ENCODE measurements at places on chromosomes 1 and 21. TPM values are rescaled to one million over a fixed set of nuclear protein-coding genes. Genes with fewer than 3 reads are reported as not detected.

DNA sequence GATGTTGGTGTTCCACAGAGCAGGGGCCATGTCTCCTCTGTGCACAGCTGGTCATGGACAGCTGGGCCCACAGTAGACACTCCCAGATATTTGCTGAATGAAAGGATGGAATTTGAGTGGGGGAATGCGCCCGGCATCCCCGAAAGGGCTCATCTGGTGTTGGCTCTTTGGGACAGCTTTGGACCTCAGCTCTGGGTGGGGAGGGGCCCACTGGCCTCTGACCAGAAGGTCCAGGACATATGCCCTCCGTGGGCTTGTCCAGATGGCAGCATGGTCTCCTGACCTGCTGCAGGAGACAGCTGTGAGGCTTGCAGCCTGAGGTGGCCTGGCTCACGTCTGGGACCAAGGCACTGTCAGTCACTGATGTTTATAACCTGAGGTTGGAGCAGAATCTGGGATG lies 160.4 kb upstream of the AJAP1 start:
- no peak overlapping the region for H3K27ac ChIP-seq
- DNase-seq = no peak
- H3K27me3 ChIP-seq = no peaks in the 10 kb centered on the region
- H3K4me3 ChIP-seq = no peak overlapping the region
- H3K36me3 ChIP-seq = no peaks in the 10 kb centered on the region

Gene TRIM67
- not detected for total RNA-seq

Gene CXADR
- total RNA-seq = 0.15 TPM

Gene ASCL5
- total RNA-seq = not detected

DNA sequence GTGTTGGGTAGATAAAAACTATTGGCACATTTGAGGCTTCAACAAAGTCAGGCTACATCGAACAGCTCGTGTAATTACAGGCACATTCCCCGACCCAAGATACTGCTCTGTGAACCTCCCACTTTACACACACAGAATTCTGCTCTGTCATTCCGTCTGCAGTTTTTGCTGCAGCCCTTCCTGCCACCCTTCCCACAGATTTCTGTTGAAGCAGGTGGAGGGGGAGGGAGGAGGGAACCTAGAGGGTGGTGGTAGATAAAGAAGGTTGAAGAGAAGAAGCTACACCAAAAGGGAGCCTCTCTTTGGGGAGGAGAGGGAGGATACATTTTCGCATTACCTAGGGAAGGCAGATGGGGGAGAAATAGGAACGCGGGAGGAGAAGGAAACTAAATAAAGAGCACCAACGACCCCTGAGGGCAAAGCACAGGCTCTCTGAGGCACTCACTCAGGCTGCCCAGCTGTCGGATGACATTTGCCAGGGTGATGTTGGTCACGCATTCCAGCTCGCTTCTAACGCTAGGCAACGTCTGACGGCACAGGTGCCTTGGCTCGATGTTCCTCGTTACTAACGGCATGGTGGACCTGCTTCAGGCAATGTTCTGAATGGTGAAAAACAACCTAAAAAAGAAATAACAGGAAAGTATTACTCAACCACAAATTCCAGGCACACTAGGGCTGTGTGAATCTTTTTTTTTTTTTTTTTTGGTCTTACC lies 36.0 kb downstream of the GPR3 start:
- peak overlapping the region; percentile 14 for H3K27ac ChIP-seq
- DNase-seq = no peak
- H3K36me3 ChIP-seq = peaks cover 22% of the 10 kb centered on the region

Gene SEMA6C
- total RNA-seq = 0.84 TPM

GRCh38 chr21:18265944-18266343 lies 21.3 kb downstream of the CHODL start:
- no peaks in the 10 kb centered on the region for H3K36me3 ChIP-seq
- H3K4me1 ChIP-seq = no peaks in the 10 kb centered on the region
- DNase-seq = no peak
- no peak overlapping the region for H3K4me3 ChIP-seq
- H3K27ac ChIP-seq = no peak overlapping the region

- H3K4me1 ChIP-seq = peaks cover 12% of the 10 kb centered on the region
- no peak for DNase-seq
- H3K36me3 ChIP-seq = no peaks in the 10 kb centered on the region
- no peak overlapping the region for H3K27ac ChIP-seq
- H3K27me3 ChIP-seq = peaks cover 24% of the 10 kb centered on the region
Observed at GRCh38 chr1:225657462-225657989, 4.6 kb upstream of the ENAH start.
